ENCODE measurements at places on chromosomes 3 and 15. TPM values are rescaled to one million over a fixed set of nuclear protein-coding genes. Genes with fewer than 3 reads are reported as not detected.
A peak's percentile ranks its signal among the peaks of the same experiment; 100 is the strongest.

The HGD gene
- total RNA-seq: 1.1 TPM

The CCR3 gene
- not detected for total RNA-seq

The MKRN3 gene
- 0.58 TPM for total RNA-seq

The MME gene
- 11.6 TPM for total RNA-seq

The PROS1 gene
- total RNA-seq: 25.4 TPM

The RTP1 gene
- not detected for total RNA-seq

The FOXB1 gene
- not detected for total RNA-seq

The SRGAP3 gene
- total RNA-seq: 0.76 TPM

The STAC gene
- total RNA-seq: 7.4 TPM

The CELSR3 gene
- total RNA-seq: 2.2 TPM

The ACP3 gene
- total RNA-seq: not detected

The PTX3 gene
- 317 TPM for total RNA-seq

DNA sequence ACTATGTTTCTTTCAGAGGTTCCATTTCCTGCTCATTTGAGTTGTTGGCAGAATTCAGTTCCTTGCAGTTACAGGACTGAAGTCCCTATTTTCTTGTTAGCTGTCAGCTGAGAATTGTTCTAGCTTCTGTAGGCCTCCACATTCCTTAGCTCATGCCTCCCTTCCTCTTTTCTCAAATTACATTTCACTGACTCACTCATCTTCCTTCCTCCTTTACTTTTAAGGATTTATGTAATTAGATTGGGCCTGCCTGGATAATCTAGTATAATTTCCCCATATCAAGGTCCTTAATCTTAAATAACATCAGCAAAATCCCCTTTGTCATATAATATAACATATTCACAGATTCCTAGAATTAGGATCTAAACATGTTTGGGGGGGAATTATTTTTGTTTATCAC is 40.6 kb upstream of the RBMS3 start:
- peak; percentile 68 for DNase-seq

- peak; percentile 75 for DNase-seq
Observed at GRCh38 chr3:146326875-146327543, 76.1 kb upstream of the PLSCR4 start.

DNA sequence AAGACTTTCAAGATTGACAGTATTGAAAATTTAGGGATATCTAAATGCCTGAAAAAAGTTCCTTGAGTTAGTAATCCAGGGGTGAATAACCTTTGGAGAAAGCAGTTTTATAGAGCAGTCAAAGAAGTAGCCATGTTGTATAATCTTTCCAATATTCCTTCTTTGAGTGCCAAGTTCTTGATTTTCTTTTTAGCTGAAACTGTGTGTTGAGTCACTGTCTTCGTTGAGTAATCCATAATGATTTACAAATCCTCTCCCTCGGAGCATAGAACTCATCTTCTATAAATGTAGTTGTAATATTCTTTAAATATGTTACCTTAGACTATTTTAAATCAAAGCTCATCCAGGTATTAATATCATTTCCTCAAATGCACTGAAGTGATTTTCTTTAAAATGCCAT is 135.2 kb downstream of the BBX start:
- DNase-seq: no peak

- no peak for DNase-seq
Observed at GRCh38 chr15:94453227-94453988, 222.0 kb downstream of the MCTP2 start.

- DNase-seq: no peak
Observed at GRCh38 chr3:52779837-52780585, 2.6 kb downstream of the ITIH1 start.

- DNase-seq: no peak
Observed at GRCh38 chr15:54289590-54290136, 311.4 kb downstream of the UNC13C start.

DNA sequence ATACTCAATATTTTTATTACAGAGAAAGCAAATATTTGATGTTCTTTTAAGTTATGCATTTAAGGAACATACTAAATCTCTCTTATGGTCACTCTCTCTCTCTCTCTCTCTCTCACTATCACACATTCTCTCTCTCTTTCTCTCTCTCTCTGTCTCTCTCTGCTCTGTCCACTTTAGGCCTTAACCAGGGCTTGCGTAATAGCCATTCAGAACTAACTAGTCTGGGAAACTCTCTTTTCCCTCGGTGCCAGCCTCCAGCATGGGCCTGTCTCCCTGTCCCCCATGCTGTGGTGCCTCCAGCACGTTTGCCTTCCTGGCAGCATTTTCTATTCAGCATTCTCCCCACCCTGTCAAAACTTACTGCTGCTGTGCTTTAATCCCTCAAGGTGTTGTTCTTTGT is 389.7 kb downstream of the ROBO1 start:
- DNase-seq: no peak

GRCh38 chr3:101133652-101134051 is 140.4 kb upstream of the ABI3BP start:
- DNase-seq: no peak

GRCh38 chr3:119125742-119126504 is 20.0 kb upstream of the TEX55 start:
- DNase-seq: no peak

GRCh38 chr15:32844118-32844711 is 126.4 kb downstream of the GREM1 start:
- DNase-seq: no peak

DNA sequence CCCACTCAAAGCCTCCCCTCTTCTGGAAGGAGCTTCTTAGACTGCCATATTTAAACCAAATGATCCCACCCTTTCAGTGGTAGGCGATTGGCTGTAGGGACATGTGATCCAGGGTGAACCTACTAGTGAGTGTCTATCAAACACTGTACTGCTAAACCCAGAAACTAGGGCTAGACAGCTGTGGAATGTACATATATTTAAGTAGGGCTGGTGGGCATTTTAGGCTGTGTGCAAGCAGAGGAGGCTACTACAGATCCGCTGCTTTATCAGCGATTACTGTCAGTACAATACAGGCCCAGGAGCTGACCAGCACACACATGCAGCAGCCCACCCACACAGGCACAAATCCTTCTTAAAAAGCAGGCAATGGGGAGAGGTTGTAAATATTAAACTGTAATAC is 15.4 kb upstream of the LARP6 start:
- no peak for DNase-seq

DNA sequence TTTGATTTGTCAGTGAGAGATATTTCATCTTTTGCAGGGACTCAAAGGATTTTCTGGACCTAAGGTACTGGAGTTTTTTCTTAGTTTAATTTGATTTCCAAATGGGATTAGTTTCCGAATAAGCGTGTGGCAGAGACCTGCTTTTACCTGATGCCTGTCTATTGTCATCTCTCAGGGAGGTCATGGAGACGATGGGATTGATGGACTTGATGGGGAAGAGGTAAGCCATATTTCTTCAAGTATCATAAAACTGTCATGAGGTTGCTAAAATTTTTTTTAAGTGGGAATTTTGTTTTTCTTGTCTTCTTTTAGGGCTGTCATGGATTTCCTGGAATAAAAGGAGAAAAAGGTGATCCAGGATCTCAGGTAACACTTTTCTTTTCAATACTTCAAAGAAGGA is 60.5 kb downstream of the COL6A5 start:
- DNase-seq: no peak

DNA sequence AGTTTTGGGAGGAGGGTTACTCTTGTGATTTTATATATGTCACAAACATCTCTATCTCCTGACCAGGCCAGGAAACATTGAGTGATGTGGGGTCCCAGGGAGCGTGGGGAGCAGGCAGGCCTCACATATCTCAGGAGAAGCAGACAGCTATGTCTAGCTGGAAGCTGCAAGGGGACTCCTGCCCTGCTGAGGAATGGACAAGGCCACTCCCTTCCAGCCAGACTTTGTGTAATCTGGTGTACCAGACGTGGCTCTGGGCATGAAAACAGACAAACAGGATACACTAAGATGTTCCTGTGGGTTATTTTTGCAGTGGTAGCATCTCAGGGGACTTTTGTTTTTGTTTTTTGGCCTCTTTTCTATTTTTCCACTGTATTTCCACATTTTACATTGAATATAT is 23.2 kb downstream of the CYP8B1 start:
- no peak for DNase-seq

GRCh38 chr15:71168166-71168834 is 53.0 kb downstream of the THSD4 start:
- DNase-seq: no peak

GRCh38 chr15:32646291-32646690 is 4.8 kb downstream of the SCG5 start:
- DNase-seq: no peak

DNA sequence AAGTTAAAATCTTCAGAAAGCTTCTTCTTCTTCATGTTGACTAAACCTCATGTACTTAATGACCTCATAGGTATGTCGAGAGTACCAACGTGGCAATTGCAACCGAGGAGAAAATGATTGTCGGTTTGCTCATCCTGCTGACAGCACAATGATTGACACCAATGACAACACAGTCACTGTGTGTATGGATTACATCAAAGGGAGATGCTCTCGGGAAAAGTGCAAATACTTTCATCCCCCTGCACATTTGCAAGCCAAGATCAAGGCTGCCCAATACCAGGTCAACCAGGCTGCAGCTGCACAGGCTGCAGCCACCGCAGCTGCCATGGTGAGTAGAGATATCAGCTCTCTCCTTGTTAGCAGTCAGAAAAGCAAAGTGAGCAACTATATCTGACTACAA is 176.5 kb downstream of the MBNL1 start:
- DNase-seq: no peak

- no peak for DNase-seq
Observed at GRCh38 chr3:17965331-17965730, 222.9 kb upstream of the TBC1D5 start.

DNA sequence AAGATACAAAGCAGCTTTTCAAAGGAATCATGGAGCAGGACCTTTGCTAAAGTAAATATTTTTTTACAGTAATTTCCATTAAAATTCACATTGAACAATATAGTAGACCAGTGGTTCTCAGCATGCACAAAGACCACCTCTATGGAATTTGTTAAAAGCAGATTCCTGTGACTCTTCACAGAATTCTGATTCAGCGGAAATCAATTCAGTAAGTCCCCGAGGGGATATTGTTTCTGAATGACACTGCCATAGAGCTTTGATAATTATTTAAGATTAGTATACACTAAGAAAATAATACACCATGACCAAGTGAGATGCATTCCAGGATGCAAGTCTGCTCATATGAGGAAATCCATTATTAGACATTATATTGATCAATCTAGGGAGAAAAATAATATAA is 161.9 kb upstream of the TNIK start:
- DNase-seq: no peak

DNA sequence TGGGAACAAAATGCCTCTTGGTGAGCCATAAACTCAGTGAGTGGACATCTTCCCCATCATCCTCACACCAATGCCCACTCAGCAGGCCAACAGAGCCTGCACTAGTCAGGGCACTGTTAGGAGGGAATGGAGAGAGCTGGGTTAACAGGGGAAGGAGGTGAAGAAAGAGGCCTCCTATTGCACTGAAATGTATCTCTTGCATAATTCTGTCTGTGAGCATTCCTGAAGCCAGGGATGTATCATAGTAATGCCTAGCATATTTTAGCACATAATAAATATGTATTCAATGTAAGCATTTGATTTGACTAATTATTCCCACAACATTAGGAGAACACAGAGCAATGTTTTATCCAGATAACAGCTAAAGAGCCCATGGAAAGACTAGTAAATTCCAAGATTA is 81.2 kb downstream of the ANO10 start:
- no peak for DNase-seq

GRCh38 chr3:45665101-45665572 is 24.1 kb upstream of the SACM1L start:
- no peak for DNase-seq

GRCh38 chr3:181176601-181177000 is 187.1 kb upstream of the DNAJC19 start:
- DNase-seq: peak; percentile 9

DNA sequence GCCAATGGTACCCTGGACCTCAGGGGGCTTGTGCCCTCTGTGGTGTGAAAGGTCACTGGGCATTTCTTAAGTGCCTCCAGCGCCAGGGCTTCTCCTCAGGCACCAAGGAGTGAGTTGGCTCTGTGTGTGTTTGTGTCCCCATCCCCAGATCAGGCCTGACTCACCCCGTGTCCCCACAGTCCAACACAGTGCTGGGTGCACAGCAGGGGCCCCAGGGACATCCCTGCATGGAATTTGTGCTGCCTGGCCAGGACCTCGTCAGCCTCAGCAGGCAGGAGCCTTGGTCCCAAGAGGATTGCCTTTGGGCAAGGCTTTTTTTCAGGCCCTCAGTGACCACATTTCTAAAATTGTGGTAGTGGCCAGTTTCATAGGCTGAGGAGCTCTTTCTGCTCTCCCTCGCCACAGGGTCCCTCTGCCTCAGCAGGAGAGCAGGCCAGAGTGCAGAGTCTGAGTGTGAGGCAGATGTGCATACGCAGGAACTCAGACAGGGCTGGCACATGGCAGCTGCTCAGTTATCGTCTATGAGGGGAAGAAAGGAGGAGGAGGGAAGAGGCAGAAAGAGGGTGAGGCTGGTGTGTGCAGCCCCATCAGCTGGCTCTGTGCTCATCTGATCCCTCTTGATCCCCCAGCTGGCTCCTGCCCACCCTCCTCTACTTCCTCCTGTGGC is 215.6 kb downstream of the RPLP1 start:
- no peak for DNase-seq

Data from glomerular endothelial cell (primary cell).